B cell (primary cell): ENCODE measurements at places on chromosomes 12 and 14.
A peak's percentile ranks its signal among the peaks of the same experiment; 100 is the strongest.

DNA sequence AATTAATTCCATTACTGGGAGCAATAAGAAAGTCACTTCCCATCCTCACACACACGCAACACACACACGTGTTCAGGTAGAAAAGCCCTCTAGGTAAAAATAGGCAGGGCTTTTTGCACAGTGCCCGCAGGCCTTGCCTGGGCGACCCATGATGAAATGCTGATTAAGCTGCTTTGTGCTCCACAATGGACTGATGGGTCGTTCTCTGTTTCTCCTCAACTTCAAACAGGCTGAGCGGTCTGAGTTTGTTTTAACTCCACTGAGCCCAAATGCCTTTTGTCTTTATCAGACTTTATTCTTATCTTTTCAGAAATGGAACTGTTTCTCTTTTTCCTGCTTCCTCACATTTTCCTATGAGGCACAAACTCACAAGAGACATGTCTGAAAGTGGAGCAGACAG, 9.4 kb upstream of the DACT1 start:
- DNase-seq = no peak

GRCh38 chr12:107845980-107846659, 71.6 kb downstream of the ASCL4 start:
- no peak for DNase-seq

DNA sequence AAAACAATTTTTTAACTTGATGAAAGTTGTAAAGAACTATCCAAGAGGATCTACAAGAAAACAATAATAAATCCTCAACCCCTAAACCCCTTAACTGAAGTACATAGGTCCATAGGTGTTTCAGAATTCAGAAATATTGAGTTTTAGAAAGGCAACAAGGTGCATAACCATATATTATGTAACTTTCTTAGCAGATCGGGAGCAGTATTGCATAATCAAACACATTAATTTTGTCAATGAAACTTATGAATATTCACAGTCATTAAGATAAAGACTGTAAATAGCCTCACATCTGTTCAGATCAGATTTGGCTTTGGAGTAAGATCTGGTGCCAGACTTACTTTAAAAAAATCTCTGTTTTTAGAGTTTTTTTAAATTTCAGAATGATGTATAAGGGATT, 647.1 kb upstream of the FLRT2 start:
- DNase-seq = no peak

- no peak for DNase-seq
These were observed 55.1 kb upstream of the PIK3C2G start for GRCh38 chr12:18206198-18206597.

DNA sequence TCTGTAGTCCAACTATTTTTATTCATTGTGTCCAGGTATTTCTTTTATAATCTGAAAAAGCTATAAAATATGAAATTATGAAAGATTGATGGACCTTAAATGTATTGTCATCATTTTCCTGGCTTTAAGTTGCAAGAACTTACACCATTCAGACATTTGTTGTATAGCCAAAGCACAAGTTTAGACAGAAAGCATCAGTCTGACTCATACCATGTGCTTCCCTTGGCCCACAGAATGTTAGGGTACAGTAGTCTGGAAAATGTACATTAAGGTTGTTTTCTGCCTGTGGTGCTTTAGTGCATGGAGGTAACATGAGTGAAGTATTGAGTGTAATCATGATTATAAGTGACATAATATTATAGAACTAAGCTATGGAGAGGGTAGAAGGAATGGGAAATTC, 1002.5 kb downstream of the BCL11B start:
- DNase-seq = no peak

- DNase-seq = peak; percentile 58
These were observed 115.0 kb downstream of the BTG1 start for GRCh38 chr12:92030618-92031017.

DNA sequence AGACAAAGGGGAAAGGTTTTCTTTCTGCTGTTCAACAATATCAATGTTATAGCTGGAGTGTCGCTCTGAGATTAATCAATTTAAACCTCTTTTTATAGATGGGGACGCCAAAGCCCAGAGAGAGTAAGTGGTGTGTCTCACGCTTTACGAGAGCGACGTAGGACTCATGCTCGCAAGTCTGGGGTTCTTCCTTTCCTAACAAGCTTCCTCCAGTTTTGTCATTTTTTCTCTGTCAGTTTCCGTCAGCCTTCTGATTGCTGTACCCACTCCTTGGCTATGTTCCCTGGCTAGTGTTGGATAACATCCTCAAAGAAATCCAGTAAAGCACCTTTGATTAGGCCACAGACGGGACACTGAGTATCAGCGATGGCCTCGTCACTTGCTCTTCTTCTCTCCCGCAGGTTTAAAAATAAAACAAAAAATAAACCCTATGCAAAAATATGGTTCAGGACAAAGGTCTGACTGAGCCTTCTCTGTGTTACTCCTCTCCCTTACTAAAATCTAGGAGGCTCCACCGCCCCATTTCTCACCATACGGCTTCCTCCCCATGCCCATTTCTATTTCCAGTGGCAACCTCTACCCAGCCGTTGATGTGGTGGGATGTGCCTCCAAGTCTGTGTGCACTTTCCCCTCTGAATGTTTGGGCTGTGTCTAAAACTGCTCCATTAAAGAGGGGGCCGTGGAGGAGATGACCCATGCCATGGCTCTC, 172.7 kb upstream of the PARP11 start:
- DNase-seq = no peak

DNA sequence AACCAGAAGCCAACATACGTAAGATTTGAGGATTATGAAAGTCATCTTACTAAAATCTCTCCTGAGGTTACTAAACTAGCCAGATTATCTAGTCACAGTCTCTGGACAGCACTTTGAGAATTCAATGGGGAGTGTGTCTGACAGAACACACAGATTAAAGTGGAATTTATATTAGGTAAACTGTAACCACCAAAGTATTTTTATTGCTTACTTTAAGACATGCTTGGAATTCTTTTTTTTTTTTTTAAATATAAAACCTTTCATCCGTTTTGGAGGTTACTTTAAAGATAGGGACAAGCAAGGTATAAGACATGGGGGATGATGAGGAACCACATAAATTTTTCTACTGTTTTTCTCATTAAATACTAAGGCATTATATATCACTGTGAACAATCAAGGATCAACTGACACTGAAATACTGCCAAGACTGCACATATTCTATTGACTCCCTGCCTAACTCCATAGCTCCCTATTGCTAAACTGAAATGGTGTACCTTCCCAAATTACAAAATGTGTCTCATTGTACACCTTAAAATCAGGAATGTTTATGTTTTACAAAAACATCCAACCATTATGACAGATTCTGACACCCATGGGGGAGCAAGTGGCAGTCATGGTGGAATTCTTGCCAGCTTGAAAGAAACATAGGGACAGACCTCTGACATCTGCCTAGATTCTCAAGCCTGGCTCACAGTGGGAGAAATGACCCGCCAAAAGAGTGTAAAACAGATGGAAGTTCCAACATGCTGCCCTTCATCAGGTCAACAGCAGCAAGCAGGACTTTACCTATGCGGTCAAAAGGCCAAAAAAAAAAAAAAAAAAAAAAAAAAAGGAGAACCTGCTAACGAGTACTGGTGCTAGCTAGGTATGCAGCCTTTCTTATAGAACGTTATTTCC, 239.3 kb downstream of the MED13L start:
- no peak for DNase-seq

DNA sequence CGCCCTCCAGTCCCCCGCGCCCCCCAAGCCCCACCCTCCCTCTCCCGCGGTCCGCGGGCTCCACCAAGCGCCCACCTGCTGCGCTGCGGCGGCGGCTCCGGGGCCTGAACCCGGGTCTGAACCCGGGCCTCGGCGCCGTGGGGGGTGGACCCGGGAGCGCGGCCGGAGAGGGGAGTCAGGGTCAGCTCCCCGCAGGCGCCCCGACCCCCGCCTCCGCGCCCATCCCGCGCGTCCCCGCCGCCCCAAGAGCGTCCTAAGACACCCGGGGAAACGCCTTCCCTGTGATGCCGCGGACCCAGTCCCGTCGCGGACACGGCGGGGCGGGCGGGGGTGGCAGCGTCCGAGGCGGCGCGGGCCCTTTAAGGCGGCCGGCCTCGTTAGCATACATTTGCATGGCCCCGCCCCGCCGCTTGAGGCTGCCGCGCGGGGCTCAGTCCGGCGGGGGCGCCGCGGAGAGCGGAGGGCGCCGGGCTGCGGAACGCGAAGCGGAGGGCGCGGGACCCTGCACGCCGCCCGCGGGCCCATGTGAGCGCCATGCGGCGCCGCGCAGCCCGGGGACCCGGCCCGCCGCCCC, at the start of gene MMP17:
Gene MMP17 (plus strand): TSS at position 433 of the 574 bp plus-strand sequence. CDS start 102 bp downstream, at position 535.
- DNase-seq = peak; percentile 84

GRCh38 chr12:11739980-11740577, 90.6 kb downstream of the ETV6 start:
- peak; percentile 56 for DNase-seq

GRCh38 chr12:75921622-75922289, 109.8 kb downstream of the PHLDA1 start:
- DNase-seq = no peak

GRCh38 chr14:50677527-50678063, 9.5 kb upstream of the SAV1 start:
- peak; percentile 77 for DNase-seq
